ENCODE measurements at places on chromosomes 2 and 18. TPM values are rescaled to one million over a fixed set of nuclear protein-coding genes. Genes with fewer than 3 reads are reported as not detected.
A peak's percentile ranks its signal among the peaks of the same experiment; 100 is the strongest.

GRCh38 chr2:38440655-38441054 lies 63.6 kb upstream of the ATL2 start:
- no peak for DNase-seq

DNA sequence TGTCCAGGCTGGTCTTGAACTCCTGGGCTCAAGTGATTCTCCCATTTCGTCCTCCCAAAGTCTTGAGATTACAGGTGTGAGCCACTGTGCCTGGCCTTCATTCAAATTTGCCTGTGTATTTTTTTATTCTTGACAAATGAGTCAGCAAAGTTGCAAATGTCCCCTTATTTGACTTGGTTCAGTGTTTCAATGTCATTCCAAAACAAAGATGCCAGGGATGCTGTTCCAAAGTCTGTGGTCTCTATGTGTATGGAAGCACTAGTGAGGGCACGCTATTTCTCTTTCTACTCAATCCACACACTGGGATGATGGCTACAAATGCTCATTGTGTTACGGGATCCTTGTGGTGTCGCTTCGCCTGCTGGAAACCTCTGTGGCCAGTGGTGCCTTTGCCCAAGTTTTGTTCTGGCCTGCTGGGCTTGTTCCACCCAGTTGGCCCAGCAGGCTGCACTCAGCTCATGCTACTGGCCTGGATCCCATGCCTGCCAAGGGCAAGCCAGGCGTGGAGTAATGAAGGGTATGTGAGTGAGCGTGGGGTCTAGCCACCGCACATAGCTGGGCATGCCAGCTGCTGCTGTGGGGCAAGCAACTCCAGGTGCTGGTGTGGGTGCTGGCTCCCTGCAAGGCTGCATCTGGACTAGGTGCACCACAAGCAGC lies 35.6 kb downstream of the FBXO48 start:
- DNase-seq, result peak; percentile 39

Gene NABP1
- 7.1 TPM for total RNA-seq

DNA sequence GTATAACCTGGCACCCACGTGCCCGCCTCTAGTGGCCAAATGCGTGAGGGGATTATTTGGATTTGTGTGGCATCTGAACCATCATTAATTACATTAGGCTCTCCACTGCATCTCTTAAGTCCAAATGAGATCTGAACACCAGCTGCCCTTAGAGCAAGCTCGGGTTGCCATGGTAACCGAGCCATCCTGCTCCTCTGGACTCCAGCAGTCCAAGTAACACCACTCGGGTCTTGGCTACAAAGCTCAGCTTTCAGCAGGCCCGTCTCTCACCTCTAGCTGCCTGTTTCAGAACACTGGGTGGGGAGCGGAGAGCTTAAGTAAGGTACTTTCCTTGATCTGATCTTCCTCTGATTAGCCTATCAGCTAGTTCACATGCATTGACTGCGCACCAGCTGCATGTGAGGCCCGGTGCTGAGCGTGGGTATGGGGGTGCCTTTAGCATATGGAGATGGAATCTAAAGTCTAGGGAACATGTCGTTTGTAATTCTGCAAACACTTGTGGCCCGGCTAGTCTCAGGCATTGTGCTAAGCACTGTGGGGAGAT lies 14.1 kb upstream of the CYS1 start:
- no peak for DNase-seq

- no peak for DNase-seq
Observed at GRCh38 chr2:181632733-181633401, 24.0 kb downstream of the CERKL start.

Gene LBH
- 129 TPM for total RNA-seq

DNA sequence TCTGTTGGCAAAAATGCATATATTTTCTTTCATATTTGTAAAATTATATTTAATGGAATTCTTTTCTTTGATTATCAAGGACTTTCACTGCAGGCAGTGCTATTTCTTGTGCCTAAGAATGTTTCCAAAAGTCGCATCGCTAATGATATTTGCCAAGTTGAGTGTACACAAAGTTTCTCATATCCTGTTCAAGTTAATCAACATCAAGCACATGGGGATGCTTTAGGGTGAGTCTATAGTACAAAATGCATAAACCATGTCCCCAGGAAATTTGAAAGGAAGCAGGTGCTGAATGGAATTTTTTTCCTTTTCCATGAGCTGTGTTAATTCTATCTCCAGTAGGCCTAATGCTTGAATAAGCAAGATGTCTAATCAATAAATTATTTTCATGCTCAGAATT lies 129.7 kb downstream of the GALNT1 start:
- DNase-seq, result no peak

- DNase-seq, result no peak
Observed at GRCh38 chr18:31931163-31931885, 11.6 kb downstream of the TRAPPC8 start.

DNA sequence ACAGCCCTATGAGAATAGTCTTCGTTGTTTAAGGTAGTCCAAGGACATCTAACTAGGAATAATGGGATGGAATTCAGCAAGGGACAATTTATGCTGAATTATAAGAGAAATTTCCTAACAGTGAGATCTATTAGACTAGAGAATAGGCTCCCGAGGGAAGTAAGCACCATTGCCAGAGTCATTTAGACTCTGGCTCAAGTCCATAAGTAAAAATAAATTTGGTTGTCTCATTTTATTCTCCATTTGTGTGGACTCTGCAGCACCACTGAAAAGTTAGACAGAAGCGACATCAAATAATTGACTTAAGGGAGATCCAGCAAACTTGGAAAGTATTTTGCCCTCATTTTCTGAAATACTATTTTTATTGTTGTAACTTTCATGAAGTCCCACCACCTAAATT lies 129.3 kb upstream of the SMIM21 start:
- DNase-seq, result no peak

DNA sequence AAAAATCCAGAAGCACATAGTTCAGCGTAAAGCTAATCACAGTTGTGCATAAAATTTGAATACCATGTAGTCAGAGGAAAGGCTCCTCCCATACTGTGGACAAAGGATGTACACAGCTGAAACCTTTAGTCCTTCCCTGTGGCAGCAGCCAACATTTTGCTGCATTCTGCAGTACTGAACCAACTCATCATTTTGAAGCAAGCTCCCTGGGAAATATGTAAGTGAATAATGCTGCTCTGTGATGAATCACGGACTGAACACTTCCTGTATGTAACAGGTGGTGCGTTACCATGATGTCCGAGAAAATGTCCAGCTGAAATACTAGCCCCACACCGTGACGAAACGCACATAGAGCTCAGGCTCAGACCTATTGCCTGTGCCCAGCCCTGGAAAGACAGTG lies 421.1 kb upstream of the RAB12 start:
- DNase-seq, result no peak

GRCh38 chr2:221981912-221982470 lies 316.8 kb downstream of the PAX3 start:
- DNase-seq, result no peak

Gene DTNA
- 140 TPM for total RNA-seq

Gene FBXO48
- total RNA-seq, result 0.92 TPM

Data from left ventricle myocardium superior (tissue), 1 donor.